ENCODE measurements at places on chromosomes 13 and 19.

GRCh38 chr19:17496337-17496997, 15.0 kb upstream of the PGLS start:
- no peak overlapping the region for H3K27ac ChIP-seq
- H3K27me3 ChIP-seq: no peaks in the 10 kb centered on the region
- no peaks in the 10 kb centered on the region for H3K36me3 ChIP-seq
- peaks cover 22% of the 10 kb centered on the region for H3K4me1 ChIP-seq
- DNase-seq: peak; percentile 90

- H3K4me1 ChIP-seq: peaks cover 24% of the 10 kb centered on the region
- peak overlapping the region; percentile 87 for H3K4me3 ChIP-seq
- H3K36me3 ChIP-seq: no peaks in the 10 kb centered on the region
Observed at GRCh38 chr13:52195401-52195837, 36.0 kb upstream of the NEK3 start.

GRCh38 chr19:4108767-4109625, 14.9 kb downstream of the MAP2K2 start:
- H3K36me3 ChIP-seq: peaks cover 50% of the 10 kb centered on the region
- H3K27ac ChIP-seq: peak overlapping the region; percentile 94

DNA sequence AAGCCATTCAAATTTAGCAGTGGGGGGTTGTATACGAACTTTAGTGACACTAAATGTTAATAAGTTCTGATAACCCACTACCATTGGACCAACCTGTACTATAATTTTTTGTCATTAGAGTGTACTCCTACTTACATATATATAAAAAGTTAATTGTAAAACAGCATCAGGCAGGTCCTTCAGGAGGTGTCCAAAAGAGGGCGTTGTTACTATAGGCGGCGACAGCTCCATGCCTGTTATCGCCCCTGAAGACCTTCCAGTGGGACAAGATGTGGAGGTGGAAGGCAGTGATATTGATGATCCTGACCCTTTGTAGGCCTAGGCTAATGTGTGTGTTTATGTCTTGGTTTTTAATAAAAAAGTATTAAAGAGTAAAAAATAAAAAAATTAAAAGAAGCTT, 27.5 kb downstream of the SPRYD7 start:
- DNase-seq: no peak
- H3K36me3 ChIP-seq: peaks cover 4% of the 10 kb centered on the region
- no peaks in the 10 kb centered on the region for H3K4me1 ChIP-seq

DNA sequence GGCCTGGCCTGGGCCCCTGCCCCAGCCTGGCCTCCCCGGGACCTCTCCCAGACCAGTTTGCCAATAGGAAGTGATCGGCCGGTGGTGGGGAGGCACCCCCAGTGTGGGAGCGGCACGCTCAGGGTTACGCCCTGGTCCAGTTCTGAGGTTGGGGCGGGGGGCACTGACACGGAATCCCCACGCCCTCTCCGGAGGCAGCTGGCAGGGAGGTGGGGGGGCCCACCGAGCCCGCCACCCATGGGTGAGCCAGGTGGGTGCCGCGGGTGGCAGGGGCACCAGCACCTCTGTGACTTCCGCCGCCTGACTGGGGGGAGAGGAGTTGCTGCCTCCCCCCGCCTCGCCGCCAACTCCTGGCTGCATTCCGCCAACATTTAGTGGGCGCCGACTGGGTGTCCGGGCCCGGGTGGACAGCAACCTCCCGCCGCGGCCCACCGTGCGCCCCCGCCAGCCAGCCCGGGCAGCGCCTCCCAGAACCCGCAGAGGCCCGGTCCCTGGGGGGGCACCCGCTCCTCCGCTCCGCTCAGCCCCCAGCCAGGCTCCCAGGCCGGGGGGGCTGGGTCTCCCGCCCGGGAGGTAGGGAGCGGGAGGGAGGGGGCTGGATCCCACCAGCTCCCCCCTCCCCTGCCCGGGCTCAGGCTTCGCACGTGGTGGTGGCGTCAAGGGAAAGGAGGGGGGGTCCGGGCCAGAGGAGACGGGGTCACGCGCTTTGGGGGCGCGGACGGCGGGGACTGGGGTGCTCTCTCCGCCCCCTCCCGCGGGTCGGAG, 2.0 kb downstream of the ZBTB7A start:
- H3K36me3 ChIP-seq: peaks cover 4% of the 10 kb centered on the region
- H3K27me3 ChIP-seq: no peaks in the 10 kb centered on the region
- H3K4me3 ChIP-seq: peak overlapping the region; percentile 87
- peak overlapping the region; percentile 94 for H3K27ac ChIP-seq
- peaks cover 47% of the 10 kb centered on the region for H3K4me1 ChIP-seq

DNA sequence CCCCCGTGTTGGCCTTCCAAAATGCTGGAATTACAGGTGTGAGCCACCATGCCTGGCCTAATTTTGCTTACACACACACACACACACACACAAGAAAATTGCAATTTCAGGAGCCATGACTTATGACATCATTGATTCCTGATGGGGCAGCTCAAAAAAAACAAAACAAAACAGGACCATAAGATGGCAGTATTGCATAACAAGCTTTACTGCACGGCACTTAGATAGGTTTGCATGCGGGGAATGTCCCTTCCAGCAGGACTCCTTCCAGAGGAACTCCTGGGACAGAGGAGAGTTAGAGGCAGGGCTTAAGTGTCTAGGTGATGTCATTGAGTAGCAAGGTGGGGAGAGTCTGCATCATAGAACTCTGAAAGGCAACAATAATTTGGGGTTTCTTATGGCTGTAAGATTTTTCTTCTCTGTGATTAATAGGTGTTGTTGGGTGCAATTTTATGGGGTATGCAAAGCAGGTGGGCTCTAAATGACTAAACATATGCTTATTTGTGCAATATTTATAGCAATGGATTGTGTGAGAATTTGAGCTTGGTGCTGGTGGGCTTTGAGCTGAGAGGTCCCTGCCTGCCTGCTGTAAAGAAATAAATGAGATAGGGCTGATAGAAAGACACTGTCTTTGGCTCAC, 9.0 kb upstream of the ACSBG2 start:
- H3K4me3 ChIP-seq: no peak overlapping the region
- H3K36me3 ChIP-seq: no peaks in the 10 kb centered on the region
- no peaks in the 10 kb centered on the region for H3K27me3 ChIP-seq

DNA sequence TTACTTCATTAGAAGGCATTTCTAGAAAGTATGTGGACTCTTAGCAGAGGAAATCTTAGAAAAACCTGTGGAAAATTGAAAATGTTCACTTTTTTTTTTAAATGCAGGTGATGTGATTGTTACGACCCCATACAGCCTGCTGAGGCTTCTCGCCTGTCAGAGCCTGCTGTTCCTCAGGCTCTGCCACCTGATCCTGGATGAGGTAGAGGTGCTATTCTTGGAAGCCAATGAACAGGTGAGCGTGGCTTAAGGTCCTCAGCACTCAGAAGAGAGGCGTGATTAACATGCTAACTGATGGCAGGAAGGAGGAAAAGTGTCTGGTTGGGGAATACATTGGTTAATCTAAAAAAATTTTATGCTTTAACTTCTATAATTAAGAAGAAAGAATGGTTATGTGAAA, 71.4 kb downstream of the SLC7A9 start:
- H3K4me1 ChIP-seq: peaks cover 29% of the 10 kb centered on the region
- no peak overlapping the region for H3K27ac ChIP-seq
- no peaks in the 10 kb centered on the region for H3K27me3 ChIP-seq
- no peak overlapping the region for H3K4me3 ChIP-seq
- no peak for DNase-seq
- no peaks in the 10 kb centered on the region for H3K36me3 ChIP-seq
